Natural killer cell treated with Interleukin-12 subunit alpha and Interleukin-12 subunit beta and Interleukin-15 and Interleukin-18, amount 100 ng/mL, for 72 hours (primary cell): ENCODE measurements at places on chromosomes 1 and 21. TPM values are rescaled to one million over a fixed set of nuclear protein-coding genes. Genes with fewer than 3 reads are reported as not detected.

- no peak for DNase-seq
These were observed 44.3 kb upstream of the COL24A1 start for GRCh38 chr1:86200901-86201300.

GRCh38 chr1:20494609-20495311 is 8.8 kb upstream of the CAMK2N1 start:
- no peak for DNase-seq

DNA sequence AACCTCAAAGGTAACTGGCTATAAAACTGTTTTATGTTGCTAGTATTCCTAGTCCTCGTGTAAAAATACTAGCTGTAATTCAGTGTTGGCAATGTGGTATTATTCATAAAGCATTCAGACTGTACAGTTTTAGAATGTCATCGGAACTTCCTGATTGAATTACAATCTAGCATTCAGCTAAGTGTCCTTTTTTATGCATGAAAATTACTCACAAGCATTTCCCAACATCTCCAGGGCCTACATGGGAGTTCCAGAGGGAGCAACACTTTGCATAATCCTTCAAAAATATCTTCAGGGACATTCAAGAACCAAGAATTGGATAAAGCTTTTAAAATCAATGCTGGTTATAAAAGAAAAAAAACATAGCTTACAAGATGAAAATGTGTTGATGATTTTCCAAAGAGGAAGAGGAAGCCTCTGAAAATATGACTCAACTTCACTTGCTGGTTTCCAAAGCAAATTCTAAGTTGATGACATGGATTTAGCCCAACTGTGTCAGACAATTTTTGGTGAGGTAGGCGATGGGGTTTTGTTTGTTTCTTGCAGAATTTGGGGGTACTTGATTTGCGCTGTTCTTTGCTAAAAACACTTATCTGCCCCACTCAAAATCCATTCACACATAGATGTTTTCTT is 137.8 kb downstream of the SLC44A5 start:
- no peak for DNase-seq

DNA sequence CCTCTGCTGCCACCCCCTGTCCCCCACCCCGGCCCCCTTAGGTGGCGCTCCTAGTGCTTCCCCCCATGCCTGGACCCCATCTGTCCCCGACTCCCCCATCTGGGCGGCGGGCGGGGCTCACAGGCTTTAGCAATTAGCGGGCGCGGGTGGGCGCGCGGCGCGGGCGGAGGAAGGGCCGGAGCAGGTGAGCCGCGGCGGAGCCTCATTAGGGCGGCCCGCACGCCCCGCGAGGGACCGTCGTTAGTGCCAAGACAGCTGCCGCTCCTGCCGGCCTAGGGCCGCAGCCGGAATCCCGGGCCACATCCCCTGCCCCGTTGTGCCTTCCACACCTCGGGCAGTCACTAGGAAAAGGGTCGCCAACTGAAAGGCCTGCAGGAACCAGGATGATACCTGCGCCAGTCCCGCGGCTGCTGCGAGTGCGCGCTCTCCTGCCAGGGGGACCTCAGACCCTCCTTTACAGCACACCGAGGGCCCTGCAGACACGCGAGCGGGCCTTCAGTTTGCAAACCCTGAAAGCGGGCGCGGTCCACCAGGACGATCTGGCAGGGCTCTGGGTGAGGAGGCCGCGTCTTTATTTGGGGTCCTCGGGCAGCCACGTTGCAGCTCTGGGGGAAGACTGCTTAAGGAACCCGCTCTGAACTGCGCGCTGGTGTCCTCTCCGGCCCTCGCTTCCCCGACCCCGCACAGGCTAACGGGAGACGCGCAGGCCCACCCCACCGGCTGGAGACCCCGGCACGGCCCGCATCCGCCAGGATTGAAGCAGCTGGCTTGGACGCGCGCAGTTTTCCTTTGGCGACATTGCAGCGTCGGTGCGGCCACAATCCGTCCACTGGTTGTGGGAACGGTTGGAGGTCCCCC is 7.6 kb downstream of the OLIG2 start:
- no peak for DNase-seq

DNA sequence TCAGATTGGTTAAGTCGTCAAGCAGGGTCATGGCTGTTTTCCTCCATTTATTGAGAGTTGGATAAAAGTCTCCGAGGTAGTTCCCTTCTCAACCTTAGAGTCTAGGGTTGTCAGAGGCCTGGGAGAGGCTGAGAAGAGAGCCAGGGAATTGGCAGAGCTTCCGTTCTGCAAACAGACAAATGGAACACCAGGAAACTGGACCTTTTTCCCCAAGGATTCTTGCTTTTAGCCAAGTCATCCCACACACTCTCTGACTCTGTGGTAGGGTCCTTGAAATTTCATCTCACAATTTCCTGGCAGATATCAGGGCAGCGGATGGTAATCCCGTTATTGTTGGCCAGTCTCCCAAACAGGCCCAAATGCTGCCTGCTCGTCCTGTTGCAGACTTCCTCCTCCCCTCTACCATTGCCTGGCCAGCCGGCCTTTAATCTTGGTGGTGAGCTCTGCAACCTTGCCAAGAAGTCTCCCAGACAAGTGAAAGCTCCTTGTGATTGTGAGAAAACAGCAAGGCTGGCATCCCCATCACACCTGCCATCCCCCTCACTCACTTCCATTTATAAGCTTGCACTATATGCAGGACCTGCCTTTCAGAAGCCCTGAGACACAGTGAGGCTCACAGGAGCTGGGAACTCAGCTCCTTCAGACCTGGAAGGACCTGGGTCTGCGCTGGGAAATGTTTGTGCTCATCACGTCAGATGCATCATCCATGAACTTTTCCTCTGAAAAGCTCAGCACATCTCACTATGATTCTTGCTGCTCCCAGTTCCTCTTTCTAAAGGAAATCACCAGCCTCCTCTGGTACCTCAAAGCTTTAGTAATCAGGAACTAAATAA is 13.7 kb upstream of the SRP9 start:
- no peak for DNase-seq

DNA sequence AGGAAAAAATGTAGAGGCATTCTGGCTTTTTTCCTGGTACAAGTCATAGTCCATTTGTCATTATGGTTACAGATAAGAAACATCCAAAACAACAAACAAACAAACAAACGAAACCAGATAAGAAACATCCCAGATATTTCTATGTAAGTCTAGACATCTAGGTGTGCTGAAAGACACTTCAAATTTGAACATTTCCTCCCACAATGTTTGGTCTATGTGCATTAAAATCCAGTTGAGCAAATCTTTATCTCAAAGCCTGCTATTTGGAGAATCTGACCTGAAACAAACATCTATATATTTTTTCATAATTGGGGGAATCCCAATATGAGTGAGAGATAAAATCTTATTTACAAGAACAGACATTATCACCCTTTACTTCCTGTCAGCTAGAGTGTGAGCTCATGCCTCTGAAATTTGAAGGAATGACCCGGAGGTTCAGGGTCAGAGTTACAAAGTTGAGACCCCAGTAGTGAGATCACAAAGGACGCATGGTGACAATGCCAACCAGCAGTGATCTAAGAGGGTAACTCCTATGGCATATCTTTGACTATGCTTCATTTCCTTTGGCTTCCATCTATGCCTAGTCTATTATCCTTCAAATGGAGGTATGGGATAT is 182.9 kb upstream of the ATP1B1 start:
- no peak for DNase-seq

- DNase-seq = no peak
These were observed 28.2 kb upstream of the KLHDC7A start for GRCh38 chr1:18452550-18452949.

DNA sequence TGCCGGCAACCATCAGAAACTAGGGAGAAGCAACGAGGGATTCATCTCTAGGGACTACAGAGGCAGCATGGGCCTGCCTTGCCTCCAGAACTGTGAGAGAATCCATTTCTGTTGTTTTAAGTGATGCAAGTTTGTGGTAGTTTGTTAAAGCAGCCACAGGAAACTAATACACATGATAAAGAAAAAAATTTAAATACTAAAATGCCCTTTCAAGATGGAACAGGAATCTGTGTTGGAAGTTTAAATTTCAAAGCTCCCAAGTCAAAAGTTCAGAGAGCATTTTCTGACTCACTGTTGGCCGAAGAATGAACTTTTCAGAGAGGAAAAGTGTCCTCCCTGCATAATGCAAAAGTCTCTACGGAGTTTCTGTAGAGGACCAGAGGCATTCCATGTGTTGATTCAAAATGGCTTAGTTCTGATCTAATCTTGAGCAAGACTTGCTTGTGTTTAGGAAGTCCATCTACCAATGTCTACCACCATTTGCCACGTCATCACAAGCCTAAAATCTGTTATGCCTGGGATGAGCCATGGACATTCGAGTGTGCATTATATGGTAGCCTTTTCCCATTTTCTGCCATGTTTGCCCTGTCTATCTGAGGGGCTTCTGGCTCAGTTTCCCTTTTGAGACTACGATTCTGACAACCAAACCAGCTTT is 22.4 kb upstream of the ARHGAP29 start:
- no peak for DNase-seq

- DNase-seq = no peak
These were observed 316.3 kb downstream of the KCNH1 start for GRCh38 chr1:210817385-210818275.

GRCh38 chr1:70666381-70667140 is 255.5 kb downstream of the CTH start:
- DNase-seq = no peak

- no peak for DNase-seq
These were observed 5.5 kb downstream of the TP53BP2 start for GRCh38 chr1:223840254-223840653.

DNA sequence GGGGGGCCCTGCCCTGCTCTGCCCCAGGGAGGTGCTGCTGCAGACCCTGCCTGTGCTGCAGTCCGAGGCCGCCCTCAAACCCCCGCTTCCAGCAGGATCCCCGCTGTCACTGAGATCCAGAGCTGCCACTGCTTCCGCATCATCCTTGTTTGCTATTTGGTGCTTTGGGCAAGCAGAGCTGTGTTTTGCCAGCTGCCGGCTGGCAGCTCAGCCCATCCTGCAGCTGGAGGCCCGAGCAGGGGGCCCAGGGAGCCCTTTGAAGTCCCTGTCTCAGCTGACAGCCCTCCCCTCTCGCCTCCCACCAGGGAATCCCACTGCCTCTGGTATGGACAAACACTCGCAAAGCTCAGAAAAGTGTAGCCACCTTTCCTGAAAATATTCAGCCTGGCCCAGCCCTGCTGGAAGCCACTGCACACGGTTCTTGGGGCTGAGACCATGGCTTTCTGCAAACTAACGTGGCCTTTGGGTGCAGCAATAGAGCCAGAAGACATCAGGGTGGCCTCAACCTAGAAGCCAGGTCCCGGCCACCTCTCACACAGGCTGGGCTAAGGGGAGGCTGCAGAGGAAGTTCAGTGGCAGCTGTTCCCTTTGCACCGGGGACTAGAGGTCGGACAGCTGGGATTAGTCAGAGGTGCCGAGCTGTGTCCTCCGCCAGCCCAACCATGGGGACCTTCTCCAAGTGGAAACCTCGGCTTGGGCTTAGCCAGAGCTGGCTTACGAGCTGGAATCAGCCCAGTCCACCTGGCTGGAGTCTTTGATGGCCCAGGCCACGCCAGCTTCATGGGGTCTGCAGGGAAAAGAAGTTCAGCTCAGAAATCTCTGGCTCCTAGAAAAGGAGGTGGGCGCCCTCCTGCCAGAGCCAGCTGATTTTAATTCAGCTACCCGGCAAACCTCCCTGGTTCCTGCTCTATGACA is 107.1 kb downstream of the SPSB1 start:
- no peak for DNase-seq

DNA sequence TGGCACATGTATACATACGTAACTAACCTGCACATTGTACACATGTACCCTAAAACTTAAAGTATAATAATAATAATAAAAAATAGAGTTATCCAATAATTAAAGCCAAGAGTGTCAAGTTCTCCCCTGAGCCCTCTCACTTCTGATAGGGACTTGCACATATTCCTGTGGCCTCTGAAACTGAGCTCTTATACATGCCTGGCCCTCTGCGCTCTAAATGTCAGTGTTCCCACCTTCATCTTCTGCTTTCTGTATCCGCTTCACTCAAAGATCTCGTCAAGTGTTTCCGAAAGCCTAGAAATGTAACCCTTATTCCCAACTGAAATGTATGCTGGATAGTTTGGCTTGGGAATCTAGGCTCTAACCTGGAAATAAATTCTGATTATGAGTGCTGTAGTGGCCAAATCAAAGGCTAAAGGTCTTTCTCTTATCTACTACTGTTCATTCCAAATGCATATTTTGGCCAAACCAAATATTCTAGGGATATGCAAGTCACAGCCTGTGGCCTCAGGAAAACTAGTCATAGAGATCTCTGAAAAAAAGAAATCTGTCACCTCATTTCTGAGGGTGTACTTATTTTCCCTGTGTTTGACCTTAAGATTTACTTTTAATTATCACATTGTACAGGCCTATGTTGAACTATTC is 99.5 kb upstream of the LYPLAL1 start:
- DNase-seq = no peak

- no peak for DNase-seq
These were observed 14.6 kb downstream of the RIPK4 start for GRCh38 chr21:41752231-41752681.

DNA sequence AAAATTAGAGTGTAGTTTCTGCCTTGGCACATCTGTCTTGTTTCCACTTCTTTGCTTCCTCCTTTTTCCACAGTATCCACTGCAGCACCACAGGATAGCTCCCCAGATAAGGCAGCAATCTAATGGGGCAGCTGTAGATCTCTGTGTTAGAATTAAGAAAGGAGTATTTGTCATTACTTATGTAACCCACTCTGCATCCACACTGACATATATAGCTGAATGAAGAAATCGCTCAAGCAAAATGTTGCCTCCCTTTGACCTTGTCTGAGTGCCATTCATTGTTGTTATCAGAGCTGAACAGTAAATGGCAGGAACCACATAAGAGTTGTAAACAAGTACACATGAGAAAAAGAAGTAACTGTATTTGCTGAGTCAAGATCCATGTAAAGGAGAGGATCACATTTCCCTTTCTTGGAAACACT is 45.9 kb upstream of the DPH5 start:
- no peak for DNase-seq

DNA sequence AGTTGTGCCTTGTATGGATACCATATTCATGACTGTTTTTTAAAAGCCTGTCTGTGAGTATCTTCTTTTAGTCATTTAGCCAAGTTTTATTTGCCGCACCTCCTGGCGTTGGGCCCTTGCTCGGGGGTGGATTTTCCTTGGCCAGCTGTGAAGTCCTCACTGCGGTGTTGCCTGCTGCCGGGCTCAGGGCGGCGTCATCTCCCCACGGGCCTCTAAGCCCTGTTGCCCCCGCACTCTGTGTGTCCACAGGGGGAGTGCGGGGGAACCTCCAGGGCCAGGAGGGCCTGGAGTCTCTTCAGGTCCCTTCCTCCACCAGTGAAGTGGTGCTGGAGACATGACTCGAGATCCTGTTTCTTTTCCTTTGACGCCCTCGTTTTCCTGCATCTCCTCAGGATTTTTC is 65.8 kb upstream of the DIP2A start:
- DNase-seq = no peak

- DNase-seq = no peak
These were observed 1637.4 kb upstream of the PRMT6 start for GRCh38 chr1:105419030-105419429.

- no peak for DNase-seq
These were observed 15.2 kb downstream of the PPFIA4 start for GRCh38 chr1:203041351-203041932.

UBE2U gene
- not detected for total RNA-seq

TDRD10 gene
- not detected for total RNA-seq

EPS8L3 gene
- not detected for total RNA-seq

LRRC71 gene
- not detected for total RNA-seq

PRDM16 gene
- not detected for total RNA-seq

UMODL1 gene
- total RNA-seq = not detected

RGSL1 gene
- total RNA-seq = not detected

RYR2 gene
- 0.05 TPM for total RNA-seq
